ENCODE measurements at places on chromosomes 7 and 10.

GRCh38 chr7:143233816-143234532 is 12.1 kb downstream of the TAS2R40 start:
- no peak for DNase-seq
- H3K36me3 ChIP-seq: peaks cover 1% of the 10 kb centered on the region
- no peaks in the 10 kb centered on the region for H3K4me1 ChIP-seq
- no peak overlapping the region for H3K27ac ChIP-seq
- no peaks in the 10 kb centered on the region for H3K27me3 ChIP-seq

- H3K27me3 ChIP-seq: no peaks in the 10 kb centered on the region
- no peak overlapping the region for H3K4me3 ChIP-seq
- DNase-seq: no peak
- H3K4me1 ChIP-seq: no peaks in the 10 kb centered on the region
- H3K36me3 ChIP-seq: no peaks in the 10 kb centered on the region
Observed at GRCh38 chr7:109611656-109612055, 1042.0 kb downstream of the DNAJB9 start.

- peak overlapping the region; percentile 98 for H3K4me3 ChIP-seq
- DNase-seq: no peak
- H3K27ac ChIP-seq: peak overlapping the region; percentile 100
- H3K27me3 ChIP-seq: no peaks in the 10 kb centered on the region
- H3K4me1 ChIP-seq: peaks cover 45% of the 10 kb centered on the region
Observed at GRCh38 chr10:114525368-114525949, 121.2 kb upstream of the AFAP1L2 start.

DNA sequence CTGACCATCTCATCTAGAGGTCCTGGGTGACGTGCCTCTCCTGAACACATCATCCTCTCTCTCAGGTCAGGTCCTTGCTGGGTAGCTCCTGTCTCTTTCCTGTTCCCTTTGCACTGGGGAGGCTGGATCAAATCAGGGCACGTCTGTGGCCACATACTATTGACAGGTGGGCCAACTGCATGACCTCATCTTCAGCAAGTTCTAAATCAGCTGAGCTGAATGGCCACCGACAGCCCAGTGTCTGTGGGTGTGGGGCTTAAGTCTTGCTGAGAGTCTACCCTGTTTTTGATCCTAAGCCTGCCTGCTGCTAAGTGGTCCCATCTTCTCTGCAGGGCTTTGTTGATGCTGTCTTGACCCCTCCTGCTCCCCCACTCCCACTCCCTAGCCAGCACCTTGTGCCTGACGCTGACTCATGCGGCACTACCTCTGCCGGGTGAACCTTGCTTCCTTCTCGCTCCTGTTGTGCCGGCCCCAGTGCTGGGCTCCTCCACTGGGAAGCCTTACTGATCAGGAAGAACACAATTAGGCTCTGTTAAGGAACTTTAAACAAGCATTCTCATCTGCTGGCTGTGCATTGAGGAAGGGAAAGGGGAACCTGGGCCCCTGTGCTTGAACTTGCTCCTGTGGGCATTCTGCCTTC is 440.4 kb downstream of the PLXNA4 start:
- no peak for DNase-seq
- H3K36me3 ChIP-seq: no peaks in the 10 kb centered on the region
- H3K4me3 ChIP-seq: no peak overlapping the region
- peaks cover 4% of the 10 kb centered on the region for H3K4me1 ChIP-seq

DNA sequence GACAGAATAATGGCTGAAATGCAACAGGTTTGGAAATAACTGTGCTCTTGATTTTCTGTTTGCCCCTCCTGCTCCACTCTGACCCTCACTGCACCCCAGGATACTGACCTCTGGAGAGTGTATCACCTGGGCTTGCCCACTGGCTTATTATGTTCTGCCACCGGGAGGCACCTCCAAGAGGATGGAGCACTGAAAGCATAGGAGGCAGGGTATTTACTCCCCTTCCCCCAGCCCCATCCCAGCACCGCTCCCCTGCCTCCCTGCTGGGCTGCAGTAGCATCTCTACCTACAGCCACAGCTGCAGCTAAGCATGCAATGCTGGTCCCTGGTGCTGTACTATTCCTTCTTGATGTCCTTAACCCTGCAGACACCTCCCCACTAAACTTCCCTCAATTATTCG is 26.4 kb downstream of the RAB11FIP2 start:
- no peak overlapping the region for H3K27ac ChIP-seq
- no peak for DNase-seq
- no peaks in the 10 kb centered on the region for H3K27me3 ChIP-seq

GRCh38 chr10:23157691-23158369 is 34.3 kb upstream of the PTF1A start:
- H3K4me3 ChIP-seq: no peak overlapping the region
- peaks cover 58% of the 10 kb centered on the region for H3K27me3 ChIP-seq
- H3K4me1 ChIP-seq: peaks cover 10% of the 10 kb centered on the region
- H3K36me3 ChIP-seq: peaks cover 2% of the 10 kb centered on the region

DNA sequence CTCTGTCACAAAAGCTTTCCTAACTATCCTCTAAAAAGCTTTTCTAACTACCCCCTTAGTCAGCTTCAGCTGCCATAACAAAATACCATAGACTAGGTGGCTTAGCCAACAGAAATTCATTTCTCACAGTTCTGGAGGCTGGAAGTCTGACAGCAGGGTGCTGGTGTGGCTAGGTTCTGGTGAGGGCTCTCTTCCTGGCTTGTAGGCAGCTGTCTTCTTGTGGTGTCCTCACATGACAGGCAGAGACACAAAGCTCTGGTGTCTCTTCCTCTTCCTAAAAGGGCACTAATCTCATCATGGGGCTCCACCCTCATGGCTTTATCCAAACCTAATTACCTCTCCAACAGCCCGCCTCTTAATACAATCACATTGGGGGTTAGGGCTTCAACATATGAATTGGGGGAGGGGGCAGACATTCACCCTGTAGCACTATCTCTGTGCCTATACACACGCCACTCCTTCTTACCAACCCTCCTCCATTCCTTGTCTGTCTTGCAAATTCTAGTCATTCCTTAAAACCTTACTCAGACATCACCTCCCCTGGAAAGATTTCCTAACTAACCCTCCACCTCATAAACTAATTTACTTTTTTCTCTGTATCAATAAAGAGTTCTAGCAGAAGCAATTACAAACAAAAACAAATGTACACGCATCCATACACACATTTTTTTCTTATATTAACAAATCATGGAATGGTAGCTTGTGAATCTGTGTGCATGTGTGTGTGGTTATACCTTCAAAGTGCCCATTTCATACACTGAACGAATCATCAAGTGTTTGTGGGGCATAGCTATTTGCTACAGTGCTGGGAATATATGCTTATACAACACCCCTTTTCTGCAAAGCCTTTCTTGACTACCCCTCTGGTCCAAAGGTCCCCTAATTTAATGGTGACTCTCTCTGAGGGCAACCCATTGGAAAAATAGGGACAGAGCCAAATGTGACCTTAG is 26.4 kb downstream of the RHOBTB1 start:
- no peak for DNase-seq
- H3K36me3 ChIP-seq: peaks cover 4% of the 10 kb centered on the region
- no peak overlapping the region for H3K27ac ChIP-seq
- H3K4me3 ChIP-seq: no peak overlapping the region
- no peaks in the 10 kb centered on the region for H3K27me3 ChIP-seq
- H3K4me1 ChIP-seq: no peaks in the 10 kb centered on the region

GRCh38 chr7:97752215-97752614 is 20.3 kb downstream of the TAC1 start:
- no peak overlapping the region for H3K27ac ChIP-seq
- DNase-seq: no peak
- H3K36me3 ChIP-seq: no peaks in the 10 kb centered on the region
- no peak overlapping the region for H3K4me3 ChIP-seq

DNA sequence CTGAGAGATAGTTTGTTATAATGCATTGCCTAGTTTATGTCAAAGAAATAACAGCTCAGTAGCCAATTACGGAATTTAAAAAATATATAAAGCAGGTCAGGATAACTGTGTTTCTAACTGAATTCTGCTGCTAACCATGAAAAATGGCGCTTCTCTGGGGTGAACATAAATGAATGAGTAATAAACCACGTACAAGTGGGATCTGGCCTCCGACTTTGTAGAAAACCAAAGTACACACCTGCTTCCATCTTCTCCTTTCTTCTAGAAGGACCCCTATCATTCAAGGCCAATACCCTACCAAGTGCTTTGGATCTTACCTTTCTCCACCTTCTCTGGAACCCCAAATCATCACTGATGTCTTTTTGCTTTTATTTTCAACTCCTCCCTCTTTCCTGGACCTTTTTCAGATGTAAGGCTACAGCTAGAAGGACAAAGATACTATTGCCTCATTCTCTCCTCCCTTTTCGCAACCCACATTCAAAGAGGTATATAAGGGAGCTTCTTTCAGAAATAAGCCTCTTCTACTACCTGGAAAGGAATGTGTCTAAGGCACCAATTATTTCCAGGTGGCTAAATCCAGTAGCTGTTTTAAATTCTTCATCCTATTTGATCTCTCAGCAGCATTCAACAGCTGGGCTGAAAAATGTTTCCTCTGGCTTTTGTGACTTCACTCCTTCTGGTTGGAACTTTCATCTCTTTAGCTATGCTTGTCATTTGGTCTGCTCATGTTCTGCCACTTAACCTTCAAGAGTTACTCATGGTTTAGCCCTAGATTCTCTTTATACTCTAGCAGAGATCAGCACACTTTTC is 37.7 kb downstream of the NAMPT start:
- H3K36me3 ChIP-seq: no peaks in the 10 kb centered on the region
- H3K27ac ChIP-seq: peak overlapping the region; percentile 12
- no peaks in the 10 kb centered on the region for H3K4me1 ChIP-seq
- peak overlapping the region; percentile 0 for H3K4me3 ChIP-seq
- no peaks in the 10 kb centered on the region for H3K27me3 ChIP-seq
- no peak for DNase-seq

- no peak for DNase-seq
- peaks cover 5% of the 10 kb centered on the region for H3K4me1 ChIP-seq
- no peak overlapping the region for H3K4me3 ChIP-seq
- H3K27ac ChIP-seq: no peak overlapping the region
- peaks cover 51% of the 10 kb centered on the region for H3K27me3 ChIP-seq
Observed at GRCh38 chr10:71429929-71430328, 33.2 kb downstream of the CDH23 start.

DNA sequence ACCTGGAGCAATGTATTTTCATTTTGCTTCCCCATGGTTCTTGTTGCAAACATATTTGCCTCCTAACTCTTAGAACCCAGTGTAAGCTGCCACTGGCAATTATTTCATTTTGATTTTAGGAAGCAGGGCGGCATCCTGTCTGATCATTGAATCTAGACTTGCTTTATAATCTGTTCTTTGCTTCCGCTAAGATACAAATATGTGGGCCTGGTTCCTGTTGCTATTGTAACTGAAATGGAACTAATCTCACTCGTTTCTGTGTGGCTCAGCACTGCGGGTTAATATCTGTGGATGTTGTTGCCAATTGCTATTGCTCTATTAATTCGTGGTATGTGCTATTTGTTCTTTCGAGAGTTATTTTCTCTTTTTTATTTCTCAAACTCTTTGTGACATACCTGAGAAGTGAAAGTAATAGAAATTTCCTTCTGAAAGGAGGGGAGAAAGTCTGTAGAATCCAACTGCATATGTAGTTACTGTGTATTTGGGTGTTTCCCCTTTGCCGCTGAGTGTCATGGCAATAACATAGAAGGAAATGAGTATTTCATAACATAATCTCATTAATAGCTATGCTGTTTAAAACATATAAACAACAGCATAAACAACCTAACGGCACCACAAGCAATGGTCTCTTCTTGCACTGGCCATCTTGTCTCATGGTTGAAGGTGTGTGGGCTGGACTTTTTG is 62.4 kb downstream of the FZD1 start:
- no peak overlapping the region for H3K4me3 ChIP-seq
- H3K27me3 ChIP-seq: no peaks in the 10 kb centered on the region

DNA sequence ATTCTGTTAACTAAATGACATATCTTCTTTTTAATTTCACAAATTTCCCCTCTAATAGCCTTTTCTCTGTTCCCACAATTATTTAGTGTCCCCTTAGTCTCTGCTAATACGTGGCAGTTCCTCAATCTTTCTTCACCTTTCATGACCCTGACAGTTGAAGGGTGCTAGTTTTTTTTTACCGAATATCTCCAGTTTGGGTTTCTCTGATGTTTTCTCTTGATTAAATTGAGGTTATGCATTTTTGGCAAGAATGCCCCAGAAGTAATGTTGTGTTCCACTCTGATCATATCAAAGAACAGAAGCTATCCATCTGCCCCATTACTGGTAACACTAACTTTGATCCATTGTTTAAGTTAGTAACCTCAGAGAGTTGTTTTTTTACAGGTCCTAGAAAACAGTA is 133.6 kb upstream of the ASAH2 start:
- peaks cover 2% of the 10 kb centered on the region for H3K36me3 ChIP-seq
- peak overlapping the region; percentile 90 for H3K27ac ChIP-seq
- H3K27me3 ChIP-seq: no peaks in the 10 kb centered on the region
- DNase-seq: no peak

DNA sequence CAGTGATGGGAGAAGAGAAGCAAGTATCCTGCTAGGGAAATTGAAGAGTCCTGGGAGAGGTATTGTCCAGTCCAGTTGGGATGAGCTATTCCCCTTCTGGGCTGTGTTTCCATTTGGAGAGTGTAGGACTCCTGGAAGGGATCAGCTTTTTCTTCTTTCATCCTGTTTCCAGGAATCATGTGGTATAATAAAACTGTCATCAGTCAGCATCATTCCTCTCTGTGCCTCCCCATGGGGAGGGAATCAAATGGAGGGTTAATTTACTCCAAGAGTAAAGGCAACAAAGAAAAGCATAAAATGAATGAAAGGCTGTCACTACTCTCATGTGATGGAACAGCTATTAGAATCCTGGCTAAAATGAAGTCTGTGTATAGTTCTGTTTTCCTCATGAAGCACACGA is 429.9 kb downstream of the SORCS3 start:
- H3K4me3 ChIP-seq: no peak overlapping the region
- no peaks in the 10 kb centered on the region for H3K36me3 ChIP-seq
- DNase-seq: no peak
- no peaks in the 10 kb centered on the region for H3K4me1 ChIP-seq
- peaks cover 7% of the 10 kb centered on the region for H3K27me3 ChIP-seq
- H3K27ac ChIP-seq: no peak overlapping the region

DNA sequence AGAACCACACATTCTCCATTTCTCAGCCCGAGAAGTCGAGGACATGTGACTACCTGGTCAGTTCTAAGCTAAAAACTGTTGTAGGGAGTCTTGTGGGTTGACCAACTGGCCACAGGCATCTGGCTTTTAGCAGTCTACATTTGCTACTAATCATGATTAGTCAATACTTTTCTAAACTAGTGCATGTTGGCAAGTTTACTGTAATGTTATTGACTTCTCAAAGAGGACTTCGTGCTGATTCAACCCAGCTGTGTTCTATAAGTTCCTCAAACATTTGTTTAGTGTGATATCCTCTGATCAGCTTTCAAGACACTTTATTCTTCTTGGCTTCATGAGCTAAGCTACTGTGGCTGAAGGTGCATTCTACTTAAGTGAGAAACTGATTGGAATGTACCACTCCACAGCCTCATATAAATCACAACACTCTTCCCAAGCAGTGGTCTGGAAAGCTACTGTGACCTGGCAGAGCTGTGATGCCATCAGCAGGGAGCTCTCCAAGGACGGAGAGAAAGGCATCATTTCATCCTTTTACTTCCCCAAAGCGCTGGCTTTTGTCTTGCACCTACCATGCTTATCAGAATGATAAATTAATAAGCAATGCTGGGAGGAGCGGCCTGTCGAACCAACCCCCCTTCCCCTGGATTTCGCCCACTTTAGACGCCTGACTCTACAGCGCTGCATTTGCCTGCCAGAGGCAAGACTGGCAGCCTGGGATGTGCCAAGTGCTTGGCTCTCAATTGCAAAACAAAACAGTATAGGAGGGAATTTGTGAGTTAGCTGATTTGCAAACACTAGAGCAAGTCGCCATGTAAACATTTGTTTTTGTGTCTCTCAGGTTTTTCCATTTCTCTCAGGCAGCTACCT is 206.7 kb upstream of the PLXNA4 start:
- no peak overlapping the region for H3K4me3 ChIP-seq
- H3K27me3 ChIP-seq: no peaks in the 10 kb centered on the region
- peaks cover 17% of the 10 kb centered on the region for H3K36me3 ChIP-seq
- peaks cover 2% of the 10 kb centered on the region for H3K4me1 ChIP-seq
- DNase-seq: no peak

Data from T-helper 17 cell (primary cell).